Activated T-cell treated with anti-CD3 and anti-CD28 coated beads for 1 hour (primary cell): ENCODE measurements at places on chromosomes 4 and X.

- DNase-seq = no peak
Observed at GRCh38 chrX:112672788-112673560, 6.8 kb downstream of the LHFPL1 start.

- no peak for DNase-seq
Observed at GRCh38 chr4:95215043-95215442, 333.7 kb downstream of the UNC5C start.

DNA sequence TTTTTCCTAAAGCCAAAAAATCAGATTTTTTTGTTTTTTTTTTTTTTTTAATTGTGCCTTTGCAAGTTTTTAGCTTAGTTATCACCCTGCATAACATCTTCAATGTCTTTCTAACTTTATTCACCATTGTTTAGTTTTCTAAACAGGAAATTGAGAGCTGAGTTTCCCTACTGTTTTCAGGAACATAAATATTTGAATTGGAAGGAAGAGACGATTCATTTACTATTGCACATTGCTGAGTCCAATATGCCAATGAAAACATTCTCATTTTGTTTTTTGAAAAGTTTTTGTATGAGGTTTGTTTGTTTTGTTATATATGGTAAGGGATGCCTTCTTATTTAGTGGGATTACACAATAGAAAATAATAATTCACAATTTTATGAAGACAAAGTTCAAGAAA, 148.4 kb downstream of the ANKRD50 start:
- DNase-seq = no peak

DNA sequence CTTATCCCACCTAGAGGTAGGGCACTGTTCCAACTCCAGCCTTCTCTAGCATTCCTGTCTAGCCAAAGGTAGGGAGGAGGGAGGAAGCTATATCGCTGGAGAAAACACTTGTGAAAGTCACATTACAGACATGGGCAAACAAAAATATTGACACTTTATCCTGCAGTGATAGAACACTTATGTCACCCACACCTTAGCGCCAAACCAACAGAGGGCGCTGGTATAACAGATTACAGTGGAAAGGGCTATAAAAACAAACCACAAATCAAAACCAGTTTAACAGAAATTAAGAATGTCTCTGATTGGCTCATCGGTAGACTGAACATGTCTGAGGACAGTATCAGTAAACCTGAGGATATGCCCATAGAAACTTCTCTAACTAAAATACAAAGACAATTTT, 451.3 kb downstream of the TLL1 start:
- no peak for DNase-seq

DNA sequence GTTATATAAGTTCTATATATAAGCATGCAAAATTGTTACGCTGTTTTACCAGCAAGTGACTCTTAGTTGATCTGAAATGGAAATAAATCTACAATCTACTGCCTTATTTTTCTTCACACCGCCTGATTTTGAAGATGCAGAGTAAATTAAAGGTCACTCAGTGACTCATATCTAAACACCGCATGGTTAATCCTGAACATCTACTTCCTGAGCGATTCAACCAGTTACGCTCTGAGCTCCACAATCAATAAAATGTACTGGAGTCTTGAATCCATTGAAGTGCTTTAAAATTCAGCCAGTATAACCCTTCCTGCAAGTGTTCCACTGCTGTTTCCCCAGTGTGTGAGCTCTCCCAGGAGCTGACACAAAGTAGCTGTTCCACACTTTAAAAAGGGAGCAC, 192.8 kb downstream of the SLC7A11 start:
- no peak for DNase-seq

- no peak for DNase-seq
Observed at GRCh38 chr4:115165503-115165902, 52.1 kb upstream of the NDST4 start.

GRCh38 chrX:130051176-130051845, 59.0 kb downstream of the ELF4 start:
- no peak for DNase-seq

- no peak for DNase-seq
Observed at GRCh38 chrX:101407167-101407747, 468 bp downstream of the GLA start.

DNA sequence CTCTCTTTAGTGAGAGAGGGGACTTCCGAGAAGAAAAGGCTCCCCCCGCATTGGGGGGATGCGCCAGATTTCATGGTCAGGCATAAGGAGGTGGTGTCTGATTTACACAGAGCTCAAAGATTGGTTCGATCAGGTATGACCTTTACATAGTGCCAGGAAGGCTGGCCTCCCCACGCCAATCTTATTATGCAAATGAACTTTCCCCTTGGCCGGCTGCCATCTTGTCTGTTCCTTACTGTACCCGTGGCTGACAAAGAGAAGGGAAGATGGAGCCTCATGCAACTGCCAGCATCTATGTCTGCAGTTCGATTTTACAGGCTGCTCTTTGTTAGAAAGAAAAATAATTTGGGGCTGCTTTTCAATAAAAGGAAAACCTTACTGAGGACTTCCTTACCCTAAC, 197.2 kb downstream of the GPM6A start:
- no peak for DNase-seq

DNA sequence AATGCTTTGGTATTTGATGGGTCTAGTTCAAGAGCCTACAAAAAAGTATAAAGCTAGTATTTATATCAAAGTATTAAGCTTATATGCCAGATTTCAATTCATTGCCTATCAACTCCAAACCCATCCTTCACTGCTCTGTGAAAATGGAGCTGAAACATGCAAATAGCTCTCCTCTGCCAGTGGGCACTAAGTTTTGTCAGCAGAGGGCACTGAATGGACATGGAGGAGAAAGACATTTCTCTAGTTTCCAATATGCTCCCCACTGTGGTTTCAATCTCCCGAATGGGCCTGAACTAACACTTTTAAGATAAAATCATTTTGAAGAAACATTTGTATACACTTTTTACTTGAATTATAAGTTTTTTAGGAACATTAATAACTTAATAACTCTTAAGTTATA, 12.4 kb downstream of the PPID start:
- DNase-seq = no peak

DNA sequence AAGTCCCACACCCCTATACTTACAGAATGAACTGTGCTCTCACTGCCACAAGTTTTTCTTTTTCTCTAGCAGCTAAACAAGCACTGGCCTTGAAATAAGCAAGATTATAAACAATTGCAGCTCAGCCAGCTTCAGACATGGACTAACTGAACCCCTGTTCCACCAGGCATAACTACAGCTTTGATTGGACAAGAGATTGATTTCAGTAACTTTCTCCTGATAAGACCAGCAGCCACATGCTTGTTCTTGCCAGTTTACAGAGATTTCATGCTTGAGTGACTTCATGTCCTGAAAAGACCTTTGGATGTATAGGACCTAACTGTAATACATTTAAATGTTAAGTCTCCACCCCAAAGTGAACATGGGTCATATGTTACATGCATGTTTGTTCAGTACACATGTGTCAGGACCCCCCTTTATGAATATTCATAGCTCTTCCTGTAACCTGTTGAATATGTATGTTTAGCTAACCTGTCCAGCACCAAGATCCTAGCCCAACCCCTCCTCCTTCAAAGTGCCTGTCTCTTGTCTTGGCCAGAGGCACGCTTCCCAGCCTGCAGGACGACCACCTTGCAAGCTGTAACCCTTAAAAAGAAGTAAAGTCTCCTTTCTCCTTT, 27.9 kb downstream of the ZNF275 start:
- DNase-seq = no peak

- DNase-seq = no peak
Observed at GRCh38 chrX:19593690-19594089, 78.4 kb upstream of the MAP3K15 start.

- no peak for DNase-seq
Observed at GRCh38 chrX:44432641-44433040, 89.2 kb upstream of the EFHC2 start.

DNA sequence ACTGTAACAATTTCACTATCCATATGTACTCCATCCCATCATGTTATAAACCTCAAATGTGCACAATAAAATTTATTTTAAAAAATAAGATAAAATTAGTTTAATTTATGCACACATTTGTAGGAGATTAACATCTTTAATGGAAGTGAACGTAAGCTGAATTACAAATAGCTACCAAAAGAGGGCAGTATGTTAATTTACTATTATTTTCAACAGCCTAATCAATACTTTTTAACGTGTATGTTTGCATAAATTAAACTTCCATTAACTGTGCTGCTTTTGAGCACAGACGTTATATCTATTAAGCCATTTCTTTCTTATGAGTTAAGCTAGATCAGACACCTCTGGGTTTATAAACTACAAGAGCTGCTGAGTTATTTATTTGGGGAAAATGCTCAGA, 56.5 kb upstream of the PHKA2 start:
- DNase-seq = no peak

- DNase-seq = no peak
Observed at GRCh38 chrX:29640106-29640505, 575.3 kb upstream of the MAGEB2 start.

DNA sequence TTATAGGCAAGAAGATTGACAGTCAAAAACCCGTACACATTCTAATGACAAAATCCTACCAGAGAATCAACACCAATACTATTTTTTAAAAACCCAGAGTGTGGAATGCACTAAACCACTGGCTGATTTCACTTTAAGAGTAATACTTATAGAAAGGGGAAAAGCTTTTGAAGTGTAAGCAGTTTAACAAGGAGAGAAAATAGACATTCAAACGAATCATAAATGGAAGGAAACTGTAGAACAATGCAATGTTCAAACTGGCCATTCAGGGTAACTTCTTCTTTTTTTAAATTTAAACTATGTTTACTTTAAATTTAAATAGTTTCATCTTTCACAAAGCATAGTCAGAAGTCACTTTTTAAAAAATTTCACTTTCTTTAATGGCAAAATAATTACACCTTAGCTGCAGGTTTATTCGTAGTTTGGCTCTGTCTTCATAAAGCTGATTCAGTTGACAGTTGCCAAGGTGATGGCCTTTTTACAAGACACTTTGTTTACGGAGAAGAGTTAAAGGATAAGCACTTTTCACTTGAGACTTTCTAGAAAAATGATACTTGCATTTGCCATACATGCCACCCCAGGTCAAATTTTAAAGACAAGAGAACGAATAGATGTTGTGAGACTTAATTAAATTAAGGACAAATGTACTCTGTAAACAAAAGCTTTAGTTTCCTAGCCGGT, 82.4 kb upstream of the KLF3 start:
- DNase-seq = no peak

DNA sequence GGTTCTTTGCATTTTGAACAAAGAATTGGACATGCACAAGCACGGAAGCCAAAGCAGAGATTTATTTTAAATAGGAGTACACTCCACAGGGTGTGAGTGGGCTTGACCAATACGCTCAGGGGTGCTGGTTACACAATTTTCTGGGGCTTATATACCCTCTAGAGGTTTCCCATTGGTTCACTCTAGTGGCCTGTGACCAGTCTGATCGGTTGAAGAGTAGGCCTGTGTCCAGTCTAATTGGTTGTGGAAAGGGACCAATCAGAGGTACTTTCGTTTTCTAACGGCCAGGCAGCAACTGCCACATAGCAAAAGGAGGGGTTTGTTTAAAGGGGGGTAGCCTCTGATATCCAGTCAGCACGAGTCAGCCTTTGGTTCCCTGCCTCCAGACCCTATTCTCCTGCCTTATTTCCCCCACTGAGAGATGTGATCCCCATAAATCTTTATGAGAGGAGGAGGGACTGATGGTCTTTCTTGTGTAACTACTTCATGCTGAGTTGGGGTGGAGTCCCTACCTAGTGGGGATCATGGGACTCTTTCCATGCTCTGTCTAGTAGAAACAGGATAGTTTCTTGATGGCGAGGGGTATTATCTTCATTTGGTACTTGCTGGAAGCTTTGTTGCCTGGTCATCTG, 11.3 kb upstream of the AREG start:
- no peak for DNase-seq

GRCh38 chr4:78923464-78924312, 15.6 kb downstream of the PAQR3 start:
- DNase-seq = no peak

DNA sequence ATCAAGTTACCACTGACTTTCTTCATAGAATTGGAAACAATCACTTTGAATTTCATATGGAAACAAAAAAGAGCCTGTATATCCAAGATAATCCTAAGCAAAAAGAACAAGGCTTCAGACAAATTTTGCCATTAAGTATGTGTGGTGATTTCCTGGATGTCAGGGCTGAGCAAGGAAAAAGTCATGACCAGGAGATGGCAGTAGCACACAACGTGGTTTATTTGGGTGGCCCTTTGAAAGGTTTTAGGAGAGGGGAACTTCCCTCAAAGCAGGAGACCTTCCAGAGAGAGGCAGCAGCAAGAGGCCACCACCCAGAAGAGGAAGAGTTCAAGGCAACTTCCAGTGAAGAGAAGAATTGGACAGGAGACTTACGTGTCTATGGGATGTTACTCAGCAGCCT, 18.1 kb upstream of the ZXDB start:
- no peak for DNase-seq

DNA sequence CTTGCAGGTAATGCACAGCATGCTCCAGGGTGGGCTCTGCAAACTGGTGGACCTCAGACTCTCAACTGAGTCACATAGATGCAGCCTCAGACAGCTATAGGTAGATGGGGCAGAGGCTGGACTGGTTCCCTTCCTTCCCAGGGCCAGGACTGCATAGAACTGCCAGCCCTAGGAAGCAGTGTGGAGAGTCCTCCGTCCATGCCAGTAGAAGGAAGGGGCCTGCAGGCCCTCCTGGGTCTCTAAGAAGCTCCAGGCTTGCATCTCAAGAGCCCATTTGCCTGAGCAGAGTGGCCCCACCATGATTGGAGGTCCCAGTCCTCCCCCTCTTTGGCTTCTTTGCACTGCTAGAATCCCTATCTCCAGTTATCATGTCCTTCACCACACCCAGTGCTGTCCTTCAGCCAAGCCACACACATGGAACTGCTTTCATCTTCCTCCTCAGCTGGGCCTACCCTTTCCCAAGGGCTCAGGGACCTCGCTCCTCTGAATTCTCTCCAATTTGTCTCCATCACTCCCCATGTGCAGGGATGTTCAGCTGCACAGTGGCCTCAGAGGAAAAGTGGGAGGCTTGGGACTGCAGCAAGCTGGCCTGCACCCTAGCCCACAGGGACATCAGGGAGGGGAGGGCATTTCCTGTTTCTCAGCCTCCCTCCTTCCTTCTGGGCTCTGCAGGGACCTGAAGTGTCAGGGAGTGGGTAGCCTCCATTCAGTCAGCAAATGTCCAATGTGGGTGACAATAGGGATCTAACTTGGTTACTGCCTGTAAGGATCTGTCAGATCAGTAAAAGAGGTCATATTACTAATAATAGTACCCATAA, 146.0 kb downstream of the PJA1 start:
- no peak for DNase-seq

GRCh38 chrX:46380148-46380752, 165.0 kb downstream of the ZNF674 start:
- DNase-seq = no peak

- no peak for DNase-seq
Observed at GRCh38 chrX:18674417-18674787, 2.5 kb upstream of the RS1 start.

DNA sequence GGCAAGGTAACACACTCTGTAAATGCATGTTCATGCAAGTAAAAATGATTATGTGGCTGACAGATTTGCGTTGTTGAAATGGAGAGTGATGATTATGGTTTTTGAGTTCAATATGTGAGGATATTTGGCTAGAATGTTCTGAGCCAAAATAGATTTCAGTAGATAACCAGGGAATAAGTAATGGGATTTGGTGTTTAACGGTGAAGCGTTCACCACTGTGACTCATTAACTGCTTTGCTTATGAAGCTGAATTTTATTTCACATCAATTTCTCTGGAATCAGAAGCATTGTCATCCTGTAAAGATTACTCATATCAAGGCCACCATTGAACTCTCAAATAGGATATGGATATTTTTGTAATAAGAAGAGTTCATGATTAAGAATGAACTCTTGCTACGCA, 11.7 kb downstream of the AFP start:
- no peak for DNase-seq

GRCh38 chr4:6423575-6423974, 48.8 kb downstream of the PPP2R2C start:
- DNase-seq = no peak
